ENCODE measurements at places on chromosomes 7 and 10. TPM values are rescaled to one million over a fixed set of nuclear protein-coding genes. Genes with fewer than 3 reads are reported as not detected.

DNA sequence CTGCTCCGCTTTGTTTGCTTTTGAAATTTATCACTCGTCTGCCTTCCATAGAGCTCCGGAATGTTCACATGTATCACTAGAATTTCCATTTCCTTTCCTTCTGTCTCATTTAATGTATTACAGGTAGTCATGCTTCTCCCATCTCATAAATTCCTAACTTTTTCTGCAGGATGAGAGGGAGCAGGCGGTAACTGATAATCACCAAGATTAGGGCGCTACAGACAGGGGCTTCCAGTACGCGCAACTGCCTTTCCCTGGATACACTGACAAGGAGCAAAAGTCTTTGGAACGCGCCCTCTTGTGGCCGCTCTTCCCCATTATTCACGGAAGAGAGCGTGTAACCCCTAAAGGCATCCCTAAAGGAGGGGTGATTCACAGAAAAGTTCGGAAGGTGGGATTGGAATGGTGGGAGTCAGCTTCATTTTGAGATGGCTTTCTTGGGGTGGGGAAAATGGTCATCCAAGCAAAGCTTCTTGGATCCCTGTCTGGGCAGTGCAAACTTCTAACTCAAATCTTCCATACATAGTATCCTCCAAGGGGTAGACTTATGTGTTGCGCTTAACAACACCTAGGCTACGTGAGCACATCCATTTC is 6.5 kb downstream of the INHBA start:
- peaks cover 39% of the 10 kb centered on the region for H3K27me3 ChIP-seq
- peak; percentile 77 for DNase-seq
- H3K36me3 ChIP-seq, result no peaks in the 10 kb centered on the region
- H3K27ac ChIP-seq, result peak overlapping the region; percentile 32

CRHR2 gene
- polyA plus RNA-seq, result not detected

GRCh38 chr10:89973326-89973725 is 271.9 kb downstream of the KIF20B start:
- H3K27me3 ChIP-seq, result no peaks in the 10 kb centered on the region
- H3K27ac ChIP-seq, result no peak overlapping the region
- no peak for DNase-seq
- no peaks in the 10 kb centered on the region for H3K4me1 ChIP-seq

GIMAP4 gene
- polyA plus RNA-seq, result 26.2 TPM

PHYHIPL gene
- 0.02 TPM for polyA plus RNA-seq
